Airway epithelial cell (primary cell): ENCODE measurements at places on chromosomes 11 and 22. TPM values are rescaled to one million over a fixed set of nuclear protein-coding genes. Genes with fewer than 3 reads are reported as not detected.

FAM118B gene
- total RNA-seq, result 10.4 and 11.6 TPM in 2 replicates

PKDREJ gene
- under 0.01 TPM in 1 of 2 replicates, not detected in the other for total RNA-seq

UPK2 gene
- total RNA-seq, result 0.37 and 0.56 TPM in 2 replicates

ADAMTS8 gene
- not detected in 2 replicates for total RNA-seq

E2F8 gene
- total RNA-seq, result 2.1 and 3.2 TPM in 2 replicates

C1QTNF4 gene
- 0.09 and 0.92 TPM in 2 replicates for total RNA-seq

SLC22A8 gene
- total RNA-seq, result not detected in 2 replicates

TSPO gene
- total RNA-seq, result 767 and 982 TPM in 2 replicates

TPST2 gene
- total RNA-seq, result 32.6 and 40.2 TPM in 2 replicates

TSGA10IP gene
- total RNA-seq, result not detected in 2 replicates

CRYBA4 gene
- not detected in 2 replicates for total RNA-seq

KCNQ1 gene
- 0.79 and 1.6 TPM in 2 replicates for total RNA-seq

TMEM191B gene
- 1.3 TPM in 1 of 2 replicates, not detected in the other for total RNA-seq

UBQLNL gene
- total RNA-seq, result not detected in 2 replicates

SLC25A18 gene
- total RNA-seq, result 0.51 TPM in 1 of 2 replicates, not detected in the other
